ENCODE measurements at places on chromosomes 2 and 18. TPM values are rescaled to one million over a fixed set of nuclear protein-coding genes. Genes with fewer than 3 reads are reported as not detected.

Gene DHX57
- polyA plus RNA-seq, result 7.2 TPM

Gene IL18RAP
- polyA plus RNA-seq, result not detected

Gene NAGK
- 96.3 TPM for polyA plus RNA-seq

Gene TGOLN2
- 82.2 TPM for polyA plus RNA-seq

Gene SLC9A4
- not detected for polyA plus RNA-seq

DNA sequence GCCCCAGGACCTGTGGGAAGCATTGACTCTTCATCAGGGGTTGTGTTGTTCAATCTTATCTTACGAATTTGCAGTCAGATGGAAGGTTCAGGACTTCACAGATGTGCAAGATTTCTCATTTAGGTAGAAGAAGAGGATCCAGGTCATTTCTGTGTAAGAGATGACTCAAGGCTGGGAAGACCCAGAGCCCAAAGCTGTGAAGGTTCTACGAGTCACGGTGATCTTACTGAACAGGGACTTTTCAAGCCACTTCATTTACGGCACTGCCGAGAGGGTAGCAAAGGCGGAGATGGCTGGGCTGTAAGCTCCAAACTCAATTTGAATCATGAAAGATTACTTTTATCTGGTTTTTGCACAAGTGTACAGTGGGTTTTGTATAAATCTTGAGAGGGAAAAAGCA is 228.0 kb upstream of the MEX3C start:
- H3K4me3 ChIP-seq, result no peak overlapping the region
- no peaks in the 10 kb centered on the region for H3K4me1 ChIP-seq
- no peak for DNase-seq
- H3K36me3 ChIP-seq, result no peaks in the 10 kb centered on the region
- peaks cover 15% of the 10 kb centered on the region for H3K27me3 ChIP-seq

DNA sequence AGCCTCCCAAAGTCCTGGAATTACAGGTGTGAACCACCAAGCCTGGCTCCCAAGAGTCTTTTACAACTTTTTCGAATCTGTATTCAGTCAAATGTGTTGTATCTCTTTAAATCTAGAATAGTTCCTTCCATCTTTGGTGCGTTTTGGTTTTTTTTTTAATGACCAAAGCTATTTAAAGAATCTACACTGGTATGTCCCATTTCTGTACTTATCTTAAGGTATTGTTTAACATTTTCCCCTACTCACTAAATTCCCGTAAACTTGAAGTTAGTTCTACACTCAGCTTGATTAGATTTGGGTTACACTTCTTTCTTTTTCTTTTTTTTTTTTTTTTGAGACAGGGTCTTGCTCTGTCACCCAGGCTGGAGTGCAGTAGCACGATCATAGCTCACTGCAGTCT is 63.8 kb downstream of the TMEM237 start:
- DNase-seq, result no peak
- no peaks in the 10 kb centered on the region for H3K36me3 ChIP-seq
- no peak overlapping the region for H3K27ac ChIP-seq

DNA sequence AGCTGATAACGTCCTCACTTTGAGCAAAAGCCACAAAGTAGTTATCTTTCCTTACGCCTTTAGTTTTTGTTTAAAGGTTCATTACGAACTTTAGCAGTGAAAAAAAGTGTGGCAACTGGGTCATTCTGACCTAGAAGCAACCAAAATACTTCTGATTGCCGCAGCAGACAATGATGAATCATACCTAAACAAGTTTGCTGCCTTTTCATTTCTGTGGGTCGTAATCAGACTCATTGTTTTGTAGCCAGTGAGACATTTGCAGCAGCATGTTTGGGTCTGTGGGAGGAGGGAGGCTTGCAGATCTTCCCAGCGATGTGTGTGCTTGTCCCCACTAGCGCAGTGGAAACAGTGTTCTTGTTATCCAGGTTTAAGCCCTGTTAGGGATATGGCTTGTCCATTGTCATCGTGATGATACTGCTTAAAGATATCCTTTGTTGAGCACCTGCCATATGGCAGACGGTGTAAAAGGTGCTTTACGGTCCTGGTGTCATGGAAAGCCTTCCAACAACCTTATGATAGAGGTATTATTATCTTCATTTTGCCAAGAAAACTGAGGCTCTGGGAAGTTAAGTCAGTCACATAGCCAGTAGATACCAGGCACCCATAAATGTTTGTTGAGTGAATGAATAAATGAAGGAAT is 1.3 kb upstream of the GREB1 start:
- H3K36me3 ChIP-seq, result no peaks in the 10 kb centered on the region
- no peak overlapping the region for H3K27ac ChIP-seq
- H3K4me3 ChIP-seq, result no peak overlapping the region
- H3K4me1 ChIP-seq, result no peaks in the 10 kb centered on the region
- peaks cover 41% of the 10 kb centered on the region for H3K27me3 ChIP-seq
- DNase-seq, result no peak

DNA sequence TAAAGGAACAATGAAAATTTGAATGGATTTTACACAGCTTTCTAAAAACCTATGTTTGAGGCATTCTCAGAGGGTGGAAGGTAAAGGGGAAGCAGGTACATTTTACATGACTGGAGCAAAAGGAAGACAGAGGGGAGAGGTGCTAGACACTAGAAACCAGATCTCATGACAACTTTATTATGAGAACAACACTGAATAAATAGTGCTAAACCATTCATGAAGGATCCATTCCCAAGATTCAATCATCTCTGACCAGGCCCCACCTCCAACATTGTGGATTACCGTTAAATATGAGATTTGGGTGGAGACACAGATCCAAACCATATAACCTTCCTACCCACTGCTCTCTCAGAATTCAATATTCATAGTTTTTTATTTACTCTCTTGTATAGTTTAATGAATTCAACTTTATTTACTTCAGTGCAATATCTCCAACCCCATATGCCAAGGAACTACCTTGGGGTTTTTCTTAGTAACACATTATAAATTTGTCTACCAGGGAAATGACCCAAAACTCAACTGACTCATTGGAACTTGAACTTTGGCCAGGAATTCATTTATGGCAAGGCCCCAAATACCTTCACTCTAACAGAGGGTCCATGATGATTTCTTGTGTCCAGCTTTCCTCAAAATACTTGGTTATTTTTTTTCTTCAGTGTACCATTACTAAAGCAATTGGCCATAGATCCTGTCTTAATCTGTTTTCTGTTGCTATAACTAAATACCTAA is 317.8 kb downstream of the GULP1 start:
- H3K27ac ChIP-seq, result no peak overlapping the region
- H3K27me3 ChIP-seq, result no peaks in the 10 kb centered on the region
- H3K36me3 ChIP-seq, result no peaks in the 10 kb centered on the region
- no peaks in the 10 kb centered on the region for H3K4me1 ChIP-seq

GRCh38 chr2:20326163-20326780 is 24.4 kb downstream of the PUM2 start:
- H3K36me3 ChIP-seq, result peaks cover 24% of the 10 kb centered on the region
- H3K4me1 ChIP-seq, result peaks cover 55% of the 10 kb centered on the region
- H3K27ac ChIP-seq, result no peak overlapping the region
- peak; percentile 32 for DNase-seq
- H3K4me3 ChIP-seq, result no peak overlapping the region

- peak overlapping the region; percentile 17 for H3K27ac ChIP-seq
- peaks cover 20% of the 10 kb centered on the region for H3K36me3 ChIP-seq
- H3K4me3 ChIP-seq, result no peak overlapping the region
- no peaks in the 10 kb centered on the region for H3K27me3 ChIP-seq
- H3K4me1 ChIP-seq, result peaks cover 4% of the 10 kb centered on the region
Measured at GRCh38 chr2:46518861-46519260, 39.5 kb downstream of the TMEM247 start.

DNA sequence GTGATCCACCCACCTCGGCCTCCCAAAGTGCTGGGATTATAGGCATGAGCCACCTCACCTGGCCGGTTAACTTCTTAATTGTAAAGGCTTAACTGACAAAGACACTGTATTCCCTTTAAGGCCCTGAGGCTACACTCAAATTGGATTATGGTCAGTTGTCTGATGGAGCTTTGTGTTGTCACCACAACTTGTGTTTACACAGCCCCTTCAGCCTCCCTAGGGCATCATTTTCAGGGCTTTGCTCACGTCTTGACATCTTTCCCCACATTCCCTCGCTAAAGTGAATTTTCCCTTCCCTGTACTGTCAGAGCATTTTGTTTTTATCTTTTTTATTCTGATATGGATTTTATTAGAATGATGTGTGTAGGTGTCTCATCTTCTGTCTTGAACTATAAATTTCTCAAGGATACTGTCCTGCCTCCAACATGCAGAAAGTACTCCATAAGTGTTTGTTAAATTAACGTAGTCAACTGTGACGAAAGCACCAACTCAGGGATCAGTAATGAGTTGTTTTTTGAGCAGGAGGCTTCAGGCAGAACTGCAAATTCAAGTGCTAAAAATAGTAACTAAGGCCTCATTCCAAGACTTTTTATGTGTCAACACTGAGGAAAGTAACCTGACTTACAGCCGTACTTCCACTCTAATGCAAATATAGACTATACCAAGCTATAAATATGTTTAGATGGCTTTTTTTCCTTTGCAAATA is 77.1 kb upstream of the NARS1 start:
- H3K36me3 ChIP-seq, result no peaks in the 10 kb centered on the region
- no peak overlapping the region for H3K4me3 ChIP-seq
- no peak for DNase-seq
- no peaks in the 10 kb centered on the region for H3K27me3 ChIP-seq
